ENCODE measurements at places on chromosomes 12 and 14.

DNA sequence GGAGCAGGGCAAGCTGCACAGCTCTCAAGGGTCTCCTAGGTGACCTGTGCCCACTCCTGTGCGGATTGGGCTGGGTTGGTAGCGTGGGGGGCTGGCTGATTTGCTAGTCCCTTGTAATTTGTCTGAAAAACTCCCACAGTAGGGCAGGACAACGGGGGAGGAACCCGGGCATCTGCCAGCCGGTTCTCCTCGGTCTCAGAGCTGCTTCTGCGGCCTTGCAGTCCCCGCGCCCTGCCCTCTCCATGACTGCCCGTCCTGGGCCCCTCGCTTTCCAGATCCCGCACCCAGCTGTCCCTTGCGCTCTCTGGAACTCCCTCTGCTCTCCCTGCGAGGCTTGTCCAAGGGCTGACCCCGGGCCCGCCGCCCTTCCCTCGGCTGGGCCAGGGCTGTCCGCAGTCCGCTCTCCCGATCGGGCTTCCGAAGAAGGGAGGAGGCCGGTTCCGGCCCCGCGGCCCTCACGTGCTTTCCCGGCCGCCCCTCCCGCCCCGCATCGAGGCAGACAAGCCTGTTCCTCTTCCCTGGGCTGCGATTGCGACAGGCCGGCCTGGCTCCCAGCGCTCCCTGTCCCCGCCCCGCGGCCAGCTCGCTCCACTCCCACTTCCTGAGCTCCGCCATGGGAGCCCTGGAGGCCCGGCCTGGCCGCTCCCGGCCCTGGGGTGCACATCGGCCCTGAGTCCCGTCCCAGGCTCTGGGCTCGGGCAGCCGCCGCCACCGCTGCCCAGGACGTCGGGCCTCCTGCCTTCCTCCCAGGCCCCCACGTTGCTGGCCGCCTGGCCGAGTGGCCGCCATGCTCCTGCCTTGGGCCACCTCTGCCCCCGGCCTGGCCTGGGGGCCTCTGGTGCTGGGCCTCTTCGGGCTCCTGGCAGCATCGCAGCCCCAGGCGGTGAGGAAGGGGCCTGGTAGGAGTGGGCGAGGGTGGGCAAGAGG, at the start of gene LTBR:
Gene LTBR (plus strand): TSS at position 591 of the 927 bp plus-strand sequence. CDS start 197 bp downstream, at position 788.
- DNase-seq = peak; percentile 89

DNA sequence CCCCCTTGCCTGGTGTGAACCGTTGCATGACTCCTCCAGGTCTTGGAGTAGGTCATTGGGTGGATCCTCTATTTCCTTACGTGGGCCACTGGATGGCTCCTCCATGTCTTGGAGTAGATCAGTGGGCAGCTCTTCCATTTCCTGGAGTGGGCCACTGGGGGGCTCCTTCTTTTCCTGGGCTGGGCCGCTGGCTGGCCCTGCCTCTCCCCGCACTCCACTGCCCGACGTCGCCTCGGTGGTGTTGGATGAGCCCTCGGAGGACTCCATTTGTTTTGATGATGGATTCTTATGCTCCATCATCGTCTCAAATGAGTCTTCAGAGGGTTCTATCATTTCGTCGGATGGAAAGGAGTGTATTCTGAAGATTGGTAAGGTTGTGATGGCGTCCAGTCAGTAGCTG, 19.1 kb downstream of the RTL1 start:
- DNase-seq = no peak

DNA sequence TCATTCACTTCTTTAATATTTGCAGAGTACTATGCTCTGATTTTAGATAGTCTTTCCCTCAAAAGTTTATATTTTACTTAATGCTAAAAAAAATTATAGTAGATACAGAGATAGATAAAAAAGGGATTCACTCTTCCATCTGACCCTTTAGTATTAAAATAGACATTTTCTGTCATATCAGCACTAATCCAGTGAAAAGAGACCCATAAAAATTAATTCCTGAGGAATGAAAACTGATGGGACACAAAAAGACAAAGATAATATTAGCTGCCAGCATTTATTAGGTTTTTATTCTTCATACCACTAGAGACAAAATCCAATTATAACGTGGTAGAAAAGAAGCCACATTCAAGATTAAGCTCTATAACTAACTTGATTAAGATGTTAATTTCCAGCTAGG, 45.3 kb downstream of the SOS2 start:
- no peak for DNase-seq

GRCh38 chr12:105878964-105879363, 259.8 kb downstream of the NUAK1 start:
- DNase-seq = peak; percentile 17

- no peak for DNase-seq
Measured at GRCh38 chr14:29918981-29919380, 8.7 kb downstream of the PRKD1 start.

DNA sequence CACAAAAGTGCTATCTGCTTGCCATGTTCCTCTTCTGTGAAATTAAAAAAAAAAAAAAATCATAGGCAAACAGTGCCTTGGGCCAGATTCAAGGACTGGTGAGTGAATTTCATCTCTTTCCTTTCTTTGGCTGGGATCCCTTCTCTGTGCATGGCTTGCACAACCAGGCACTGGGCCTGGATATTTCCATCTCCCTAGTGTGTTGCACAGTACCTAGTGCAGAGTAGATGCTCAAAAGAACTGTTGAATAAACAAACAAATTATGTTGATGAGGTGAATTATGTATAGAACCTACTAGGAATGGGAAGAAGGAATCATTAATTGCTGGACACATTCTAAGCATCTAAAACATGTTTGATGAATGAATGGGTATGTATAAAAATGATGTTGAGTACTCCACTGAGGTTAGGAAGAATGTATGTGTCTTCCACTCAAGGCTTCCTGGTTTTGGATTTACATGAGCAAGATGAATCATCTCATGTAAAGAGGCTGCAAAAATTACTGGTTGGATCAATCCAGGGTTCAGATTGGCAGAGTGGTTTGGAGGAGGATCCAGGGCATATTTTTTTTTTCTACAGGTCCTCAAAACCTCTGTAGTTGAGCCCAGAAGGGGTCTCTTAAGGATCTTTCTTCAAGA, 93.2 kb downstream of the EMP1 start:
- DNase-seq = peak; percentile 13
